ENCODE measurements at places on chromosomes 5 and 9.
A peak's percentile ranks its signal among the peaks of the same experiment; 100 is the strongest.

- DNase-seq: no peak
Observed at GRCh38 chr9:114086607-114087006, 8.5 kb upstream of the AMBP start.

GRCh38 chr5:53557386-53557785, 3.1 kb upstream of the NDUFS4 start:
- no peak for DNase-seq

DNA sequence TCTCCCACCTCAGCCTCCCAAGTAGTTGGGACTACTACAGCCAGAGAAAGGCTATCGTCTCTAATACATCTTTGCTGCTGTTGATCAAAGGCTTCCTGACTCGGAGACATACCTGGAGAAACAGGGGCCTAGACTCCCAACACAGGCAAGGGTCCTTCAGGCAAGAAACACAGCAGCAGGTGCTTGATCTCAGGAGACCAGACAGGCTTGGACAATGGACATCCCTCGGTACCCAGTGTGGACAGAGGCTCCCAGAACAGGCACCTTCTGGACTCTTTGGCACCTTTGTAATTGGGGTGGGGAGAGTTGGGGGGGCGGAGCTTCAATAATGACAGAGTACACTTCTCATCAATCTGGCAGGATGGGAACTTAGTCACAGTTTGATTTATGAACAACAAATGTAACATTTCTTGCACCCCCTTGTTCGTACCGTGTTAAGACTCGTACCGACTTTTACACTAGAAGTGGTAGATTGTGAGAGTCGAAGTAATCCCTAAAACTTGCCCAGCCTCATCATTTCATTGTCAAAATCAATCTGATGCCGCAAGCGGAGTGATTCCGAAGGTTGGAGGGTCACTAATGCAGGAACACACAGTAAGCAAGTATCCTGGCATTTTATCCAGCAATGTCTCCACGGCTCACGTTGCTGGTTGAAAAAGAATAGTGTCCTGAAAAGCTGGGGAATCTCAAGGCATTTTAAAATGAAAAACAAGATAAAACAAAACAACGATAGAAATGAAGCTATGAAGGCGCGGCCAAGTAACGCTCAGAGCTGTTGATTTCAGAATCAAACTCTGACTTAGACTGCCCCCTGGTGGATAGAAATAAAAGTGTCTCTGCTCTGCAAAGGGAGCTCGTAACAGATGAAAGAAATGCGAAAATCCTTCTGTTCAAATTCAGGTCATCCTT, 46.4 kb upstream of the STK32A start:
- peak; percentile 75 for DNase-seq

DNA sequence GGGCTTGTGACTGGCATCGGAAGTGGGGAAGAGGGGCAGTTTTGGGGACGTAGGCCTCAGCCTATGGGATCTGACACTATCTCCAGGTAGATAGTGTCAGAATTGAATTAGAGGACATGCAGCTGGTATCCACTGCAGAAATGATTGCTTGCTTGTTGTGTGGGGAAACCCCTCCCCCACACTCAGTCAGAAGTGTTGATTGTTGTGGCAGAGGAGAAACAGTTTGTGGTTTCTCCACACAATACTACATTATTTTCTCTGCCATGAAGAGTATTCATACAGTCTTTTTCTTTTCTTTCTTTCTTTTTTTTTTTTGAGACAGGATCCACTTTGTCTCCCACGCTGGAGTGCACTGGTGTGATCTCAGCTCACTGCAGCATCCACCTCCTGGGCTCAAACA, 113.9 kb downstream of the ARRDC3 start:
- no peak for DNase-seq

- no peak for DNase-seq
Observed at GRCh38 chr5:115577329-115577728, 24.9 kb downstream of the TICAM2 start.

GRCh38 chr9:137694236-137694959, 75.6 kb downstream of the EHMT1 start:
- no peak for DNase-seq

- DNase-seq: no peak
Observed at GRCh38 chr5:147037515-147038205, 159.1 kb upstream of the PPP2R2B start.

- no peak for DNase-seq
Observed at GRCh38 chr5:3006526-3006925, 255.0 kb upstream of the IRX2 start.

DNA sequence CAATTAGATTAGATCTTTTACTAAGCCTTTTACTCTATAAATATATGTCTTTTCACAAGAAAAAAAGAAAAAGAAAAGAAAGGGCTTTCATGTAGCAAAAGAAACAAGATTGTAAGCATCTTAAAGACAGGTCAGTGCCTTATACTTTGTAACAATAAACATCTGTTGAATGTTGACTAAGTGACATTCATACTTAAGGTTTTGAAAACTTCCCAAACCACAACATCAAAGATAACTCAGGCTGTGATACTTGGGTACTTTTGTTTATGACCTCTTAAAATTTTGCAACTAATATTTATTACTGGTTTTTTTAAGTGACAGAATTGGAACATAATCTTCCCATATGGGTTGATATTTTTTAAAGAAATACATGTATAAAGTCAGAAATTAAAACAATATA, 7.4 kb downstream of the GRAMD2B start:
- DNase-seq: no peak

- DNase-seq: no peak
Observed at GRCh38 chr5:16992444-16992843, 56.4 kb upstream of the MYO10 start.

- DNase-seq: peak; percentile 59
Observed at GRCh38 chr5:36397901-36398536, 96.3 kb upstream of the RANBP3L start.

DNA sequence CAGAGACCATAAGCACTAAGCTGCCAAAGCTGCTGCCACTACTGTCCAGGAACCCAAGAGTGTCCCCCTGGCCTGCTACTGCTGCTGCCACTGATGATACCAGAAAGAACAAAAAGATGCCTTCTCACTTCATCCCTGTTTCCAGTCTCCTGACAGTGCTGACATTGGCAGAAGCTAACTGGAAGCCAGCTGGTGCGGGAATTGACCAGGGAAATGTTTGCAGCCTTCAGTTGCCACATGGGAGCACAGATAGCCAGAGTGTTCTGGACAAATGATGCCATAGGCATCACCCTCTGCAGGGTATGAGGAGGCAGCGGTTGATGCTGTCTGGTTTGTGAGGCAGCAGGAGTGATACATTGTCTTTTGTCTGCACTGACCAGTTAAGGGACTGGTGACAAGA, 258.4 kb downstream of the ZSWIM6 start:
- no peak for DNase-seq

- no peak for DNase-seq
Observed at GRCh38 chr5:24162343-24162742, 482.4 kb downstream of the CDH10 start.

DNA sequence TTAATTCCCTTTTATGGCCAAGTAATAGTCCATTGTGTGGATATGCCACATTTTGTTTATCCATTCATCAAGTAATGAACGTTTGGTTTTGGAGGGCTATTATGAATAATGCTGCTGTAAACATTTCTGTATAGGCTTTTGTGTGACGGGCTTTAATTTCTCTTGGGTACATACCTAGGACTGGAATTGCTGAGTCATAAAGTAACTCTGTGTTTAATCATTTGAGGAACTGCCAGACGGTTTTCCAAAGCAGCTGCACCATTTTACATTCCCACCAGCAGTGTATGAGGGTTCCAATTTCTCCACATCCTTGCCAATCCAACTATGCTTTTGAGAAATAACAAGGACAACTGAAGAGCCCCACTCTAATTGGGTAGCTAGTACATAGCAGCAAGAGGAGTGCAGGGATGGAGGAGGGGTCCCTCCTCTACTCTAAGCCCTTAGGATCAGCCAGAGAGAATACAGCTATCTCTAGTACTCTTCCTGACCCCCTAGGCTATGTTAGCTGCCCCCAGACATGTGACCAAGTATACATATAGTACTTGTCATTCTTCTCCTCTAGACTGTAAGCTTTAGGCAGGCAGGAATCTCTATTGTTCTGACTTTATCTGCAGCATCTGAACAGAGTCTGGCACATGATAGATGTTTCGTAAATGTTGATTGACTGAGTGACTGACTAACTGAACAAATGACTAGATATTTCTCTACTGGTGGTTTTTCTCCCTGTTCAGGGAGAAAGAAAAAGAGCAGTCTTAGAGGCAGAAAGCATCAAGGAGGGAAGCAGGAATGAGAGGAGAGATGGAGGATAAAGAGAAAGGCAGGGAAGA, 22.1 kb upstream of the MATR3 start:
- DNase-seq: no peak

DNA sequence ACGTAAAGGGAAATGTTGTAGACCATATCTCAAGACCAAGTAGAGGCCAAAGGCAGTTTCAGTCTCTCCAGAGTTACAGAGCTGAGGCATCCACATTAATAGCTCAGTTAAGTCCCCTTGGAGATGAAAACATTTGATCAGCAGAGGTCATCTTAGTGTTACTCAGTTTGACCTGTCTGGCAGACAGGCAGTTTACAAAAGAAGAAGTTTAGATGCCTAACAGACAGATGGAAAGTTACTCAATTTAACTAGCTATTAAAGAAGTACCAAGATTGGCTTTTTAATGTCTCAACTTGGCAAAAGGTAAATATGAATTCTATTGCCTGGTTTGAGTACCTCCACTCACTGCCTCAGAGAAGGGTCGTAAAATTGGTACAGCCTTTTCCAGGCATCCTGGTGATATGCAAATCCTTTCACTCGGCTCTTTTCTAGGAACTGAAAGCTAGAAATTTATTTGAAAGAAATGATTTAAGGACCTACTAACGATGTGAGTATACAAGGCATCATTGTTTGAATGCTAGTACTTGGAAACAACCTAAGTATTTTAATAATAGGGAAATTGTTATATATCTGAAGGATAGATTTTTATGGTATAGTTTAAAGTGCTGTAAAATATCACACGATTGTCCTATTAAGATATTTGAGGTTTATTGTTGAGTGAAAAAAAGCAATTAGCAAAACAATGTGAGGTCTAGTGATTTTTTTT, 14.8 kb downstream of the ACO1 start:
- DNase-seq: peak; percentile 88

DNA sequence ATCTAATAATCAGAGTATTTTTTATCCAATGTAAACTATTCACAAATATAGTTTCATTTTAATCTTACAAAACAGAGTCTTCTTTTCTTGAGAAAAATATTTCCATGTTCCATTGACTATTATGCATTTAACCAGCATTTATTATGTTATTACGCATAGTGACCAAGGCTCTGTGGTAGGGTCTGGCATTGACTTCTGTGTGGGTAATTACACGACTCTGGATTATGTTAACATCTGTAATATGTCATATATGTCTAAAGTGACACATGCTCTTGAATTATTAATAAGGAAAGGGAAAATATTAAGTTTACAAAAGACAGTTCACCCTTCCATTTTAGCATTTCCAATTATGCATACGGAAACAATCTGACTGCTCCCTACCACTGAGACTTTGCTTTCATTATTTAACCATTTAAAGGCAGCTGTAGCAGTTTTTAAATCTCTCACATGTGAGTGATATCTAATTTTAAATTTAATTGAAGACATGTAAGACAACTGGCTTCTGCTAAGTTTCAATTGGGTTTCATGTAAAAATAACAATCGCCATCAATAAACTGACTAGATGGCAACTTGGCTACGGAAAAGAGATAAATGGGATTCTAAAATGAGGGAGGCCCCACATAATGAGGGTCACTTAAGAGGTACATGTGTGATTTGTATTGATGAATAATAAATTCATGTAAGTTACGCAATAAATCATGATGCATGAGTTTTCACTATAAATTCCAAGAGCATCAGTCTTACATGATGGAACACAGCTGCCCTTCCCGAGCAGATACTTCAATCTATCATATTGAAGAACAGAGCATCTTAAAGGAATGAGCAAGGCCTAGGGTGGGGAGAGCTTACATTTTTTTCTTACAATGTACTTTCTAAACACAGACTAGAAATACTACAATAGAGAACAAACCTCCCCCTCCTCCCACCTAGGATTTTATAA, 1056.8 kb downstream of the MAT2B start:
- DNase-seq: no peak

GRCh38 chr9:18848657-18849056, 184.4 kb downstream of the SAXO1 start:
- DNase-seq: no peak

DNA sequence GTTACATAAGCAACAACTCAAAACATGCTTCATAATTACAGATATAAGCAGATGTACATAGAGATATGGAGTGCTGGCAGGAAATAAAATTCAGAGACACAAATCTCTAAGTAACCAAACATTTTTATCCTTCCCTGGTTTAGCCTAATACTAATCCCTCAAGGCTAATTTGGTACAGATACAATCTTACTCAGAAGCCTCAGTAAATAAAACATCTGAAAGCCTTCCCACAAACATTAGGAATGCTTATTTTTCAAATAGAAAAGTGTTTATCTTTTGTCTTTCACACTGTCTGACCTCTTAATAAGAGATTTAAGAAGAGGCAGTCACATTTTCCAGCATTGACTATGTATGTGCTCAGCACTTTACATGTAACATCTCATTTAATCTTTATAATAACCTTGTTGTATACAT, 399.4 kb downstream of the ARRDC3 start:
- no peak for DNase-seq

DNA sequence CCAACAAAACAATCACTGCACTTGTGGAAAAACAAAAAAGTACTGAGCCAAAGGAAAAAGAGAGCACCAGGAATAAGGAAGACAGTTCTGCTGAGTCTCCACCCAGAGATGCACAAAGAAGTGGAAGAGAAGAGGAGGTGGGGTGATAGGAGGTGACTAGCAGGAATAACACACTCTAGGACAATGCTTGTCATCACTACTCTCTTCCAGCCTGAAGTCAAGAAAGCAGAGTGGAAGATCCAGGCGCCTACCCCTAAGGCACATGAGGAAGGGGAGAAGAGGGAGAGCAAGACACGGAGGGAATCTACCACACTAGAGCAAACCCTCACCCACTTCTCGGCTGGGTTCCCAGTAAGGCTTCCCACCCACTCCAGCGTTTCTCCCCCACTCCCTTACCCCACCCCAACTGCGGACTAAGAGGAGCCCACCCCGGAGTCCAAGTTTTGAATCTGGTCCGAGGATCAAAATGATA, 1.7 kb downstream of the SLIT3 start:
- DNase-seq: no peak

GRCh38 chr9:73577848-73578247, 426.2 kb downstream of the ANXA1 start:
- no peak for DNase-seq

DNA sequence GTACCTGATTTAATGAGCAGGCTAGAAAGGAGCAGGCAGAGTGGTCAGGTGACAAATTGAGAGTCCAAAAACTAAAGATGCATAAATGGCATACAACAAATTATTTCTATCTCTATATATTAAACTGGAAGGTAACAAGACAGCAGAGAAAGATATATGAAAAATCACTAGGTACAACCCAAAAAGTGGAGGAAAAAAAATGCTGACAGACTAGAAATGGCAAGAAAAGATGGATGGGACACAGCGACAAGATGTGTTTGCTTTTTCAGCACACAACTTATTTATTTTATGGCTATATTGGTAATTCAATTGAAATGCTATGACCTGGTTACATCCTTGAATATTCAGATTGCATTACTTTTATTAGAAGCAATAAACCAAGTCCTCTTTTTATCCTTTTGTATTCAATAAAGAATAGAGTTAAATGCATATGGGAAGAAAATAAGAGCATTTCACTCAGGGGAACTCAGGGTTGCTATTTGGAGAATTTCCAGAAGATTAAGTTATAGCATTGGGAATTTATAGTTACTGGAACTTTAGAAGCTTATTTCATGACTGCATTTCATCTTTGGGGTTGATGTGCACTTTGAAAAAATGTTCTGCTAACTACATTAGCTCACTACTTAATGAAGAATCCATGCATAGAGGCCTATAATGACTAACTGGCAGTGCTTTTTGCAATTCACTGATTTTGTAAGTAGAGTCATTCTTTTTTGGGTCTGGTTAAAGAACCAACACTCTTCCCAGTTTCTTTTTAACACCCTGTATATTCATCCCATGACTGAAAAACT, 566.6 kb upstream of the TUSC1 start:
- DNase-seq: no peak

All from NCI-H526 (cell line).